ENCODE measurements at places on chromosomes 5 and 9.

- no peak for DNase-seq
Observed at GRCh38 chr5:57494104-57495098, 11.8 kb upstream of the ACTBL2 start.

DNA sequence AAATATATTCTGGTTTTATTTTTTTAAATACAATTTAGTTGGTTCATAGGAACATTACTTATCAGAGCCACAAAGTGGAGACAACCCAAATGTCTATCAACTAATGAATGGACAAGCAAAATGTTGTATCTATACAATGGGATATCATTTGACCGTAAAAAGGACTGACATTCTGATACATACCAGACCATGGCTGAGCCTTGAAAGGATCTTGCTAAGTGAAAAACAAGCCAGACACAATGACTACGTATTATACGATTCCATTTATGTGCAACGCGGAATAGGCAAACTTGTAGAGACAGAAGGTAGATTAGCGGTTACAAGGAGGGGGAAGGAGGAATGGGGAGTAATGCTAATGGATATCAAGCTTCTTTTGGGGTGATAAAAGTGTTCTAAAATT is 621.6 kb downstream of the BNC2 start:
- no peak for DNase-seq

- DNase-seq, result no peak
Observed at GRCh38 chr5:14415698-14416074, 165.9 kb upstream of the OTULINL start.

DNA sequence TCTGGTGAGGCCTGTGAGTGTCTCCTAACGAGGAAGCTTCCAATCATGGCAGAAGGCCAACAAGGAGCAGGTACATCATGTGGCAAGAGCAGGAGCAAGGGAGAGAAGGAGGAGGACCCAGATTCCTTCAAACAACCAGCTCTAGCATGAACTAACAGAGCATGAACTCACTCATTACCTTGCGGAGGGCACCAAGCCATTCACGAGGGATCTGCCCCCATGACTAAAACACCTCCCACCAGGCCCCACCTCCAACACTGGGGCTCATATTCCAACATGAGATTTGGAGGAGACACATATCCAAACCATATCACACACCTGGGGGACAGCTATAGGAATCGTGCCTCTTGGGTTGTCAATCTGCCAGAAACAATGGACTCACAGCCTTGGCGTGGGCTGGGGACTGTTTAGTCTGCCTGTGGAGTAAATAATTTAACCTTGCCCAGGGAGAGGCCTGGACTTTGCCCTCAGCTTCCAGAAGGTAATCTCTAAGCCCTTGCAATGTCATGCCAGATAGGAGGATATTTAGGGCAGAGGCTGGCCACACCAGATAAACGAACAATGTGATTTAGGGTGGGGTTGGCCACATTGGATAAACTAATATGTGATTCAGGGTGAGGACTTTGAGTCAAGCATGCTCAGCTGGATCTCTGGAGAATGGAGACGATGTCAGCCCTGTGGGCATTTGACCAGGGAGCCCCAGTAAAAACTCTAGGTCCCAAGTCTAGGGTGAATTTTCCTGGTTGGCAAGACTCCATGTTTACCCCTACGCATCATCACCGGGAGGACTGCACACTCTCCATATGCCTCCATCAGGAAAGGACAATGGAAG is 13.6 kb upstream of the VDAC1 start:
- DNase-seq, result no peak

GRCh38 chr9:126495411-126496180 is 118.1 kb upstream of the LMX1B start:
- no peak for DNase-seq

GRCh38 chr9:82127465-82127864 is 138.9 kb downstream of the SPATA31D1 start:
- peak; percentile 58 for DNase-seq

- no peak for DNase-seq
Observed at GRCh38 chr5:68531970-68532369, 316.4 kb downstream of the PIK3R1 start.

DNA sequence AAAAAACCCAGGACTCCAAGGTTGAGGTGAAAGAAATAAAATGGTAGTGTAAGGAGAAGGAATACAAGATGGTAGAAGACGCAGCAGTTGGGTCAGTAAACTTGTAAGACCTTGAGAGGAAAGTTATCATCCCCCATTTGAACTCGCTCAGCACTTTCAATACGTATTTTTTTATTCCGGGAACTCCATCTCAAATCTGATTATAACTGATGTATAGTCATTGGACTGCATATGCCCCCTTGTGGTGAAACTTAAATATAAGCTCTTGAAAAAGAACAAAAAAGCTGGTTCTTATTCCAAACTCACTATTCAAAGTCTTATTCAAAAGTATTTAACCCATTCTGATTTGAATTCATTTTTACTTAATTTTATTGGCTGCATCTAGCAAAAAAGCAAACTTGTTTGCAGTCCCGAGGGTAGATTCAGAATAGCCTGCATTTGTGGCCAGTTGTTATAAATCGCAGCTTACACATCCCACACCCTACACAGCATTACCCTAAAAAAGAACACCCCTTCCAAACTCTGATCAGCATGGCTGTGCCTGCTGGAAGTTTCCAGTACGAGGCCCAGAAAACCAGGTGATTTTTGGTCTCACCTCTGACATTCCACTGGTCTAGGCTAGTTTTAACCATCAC is 118.0 kb downstream of the ESM1 start:
- DNase-seq, result peak; percentile 75

DNA sequence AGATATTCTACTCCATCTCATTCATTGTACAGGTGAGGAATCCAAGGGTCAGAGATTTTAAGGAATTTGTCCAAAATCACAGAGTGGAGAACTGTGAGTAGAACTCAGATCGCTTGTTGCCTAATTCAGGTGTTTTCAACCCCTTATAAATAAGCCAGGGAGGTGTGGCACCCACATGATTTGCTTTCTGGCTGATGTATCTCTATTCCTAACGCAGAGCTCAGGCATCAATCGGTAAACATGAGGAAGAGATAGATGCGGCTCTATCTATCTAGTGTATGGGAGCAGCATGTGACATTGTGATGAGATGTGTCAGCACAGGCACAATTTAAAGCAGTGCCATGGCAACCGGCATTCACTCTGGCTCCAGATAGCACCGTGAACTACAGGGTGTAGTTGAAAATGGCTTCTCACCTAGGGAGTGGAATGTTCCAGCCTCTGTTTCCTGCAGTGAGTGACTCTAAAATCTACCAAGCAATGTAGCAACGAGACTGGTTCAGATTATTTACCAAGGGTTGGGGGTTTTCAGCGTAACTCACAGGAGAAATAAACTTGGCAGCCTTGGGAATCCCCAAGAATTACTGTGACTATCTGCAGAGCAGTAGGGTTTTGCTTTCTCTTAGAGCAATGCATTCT is 53.4 kb upstream of the SUB1 start:
- peak; percentile 54 for DNase-seq
